ENCODE measurements at places on chromosomes 1 and 21.

GRCh38 chr1:224450561-224451350 is 16.2 kb upstream of the WDR26 start:
- no peak for DNase-seq

DNA sequence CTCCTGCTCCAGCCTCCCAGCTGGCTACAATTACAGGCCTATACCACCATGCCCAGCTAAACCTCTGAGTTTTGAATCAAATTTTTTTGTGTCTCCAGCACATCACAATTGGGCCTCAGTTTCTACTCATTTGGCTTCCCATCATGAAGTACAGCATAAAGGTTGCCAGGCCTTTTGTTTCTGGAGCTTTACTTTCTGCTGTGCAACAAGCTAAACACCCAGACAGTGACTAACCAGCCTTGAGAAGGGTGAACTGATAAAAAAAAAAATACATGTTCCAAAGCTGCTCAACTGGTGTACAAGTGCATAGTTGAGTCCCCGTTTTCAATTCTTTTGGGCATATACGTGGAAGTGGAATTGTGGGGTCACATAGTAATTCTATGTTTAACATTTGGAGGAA is 25.1 kb downstream of the TIAM1 start:
- no peak for DNase-seq

- DNase-seq, result no peak
Measured at GRCh38 chr1:113922957-113923356, 6.2 kb upstream of the HIPK1 start.

GRCh38 chr1:156486421-156487344 is 13.9 kb downstream of the MEF2D start:
- no peak for DNase-seq

DNA sequence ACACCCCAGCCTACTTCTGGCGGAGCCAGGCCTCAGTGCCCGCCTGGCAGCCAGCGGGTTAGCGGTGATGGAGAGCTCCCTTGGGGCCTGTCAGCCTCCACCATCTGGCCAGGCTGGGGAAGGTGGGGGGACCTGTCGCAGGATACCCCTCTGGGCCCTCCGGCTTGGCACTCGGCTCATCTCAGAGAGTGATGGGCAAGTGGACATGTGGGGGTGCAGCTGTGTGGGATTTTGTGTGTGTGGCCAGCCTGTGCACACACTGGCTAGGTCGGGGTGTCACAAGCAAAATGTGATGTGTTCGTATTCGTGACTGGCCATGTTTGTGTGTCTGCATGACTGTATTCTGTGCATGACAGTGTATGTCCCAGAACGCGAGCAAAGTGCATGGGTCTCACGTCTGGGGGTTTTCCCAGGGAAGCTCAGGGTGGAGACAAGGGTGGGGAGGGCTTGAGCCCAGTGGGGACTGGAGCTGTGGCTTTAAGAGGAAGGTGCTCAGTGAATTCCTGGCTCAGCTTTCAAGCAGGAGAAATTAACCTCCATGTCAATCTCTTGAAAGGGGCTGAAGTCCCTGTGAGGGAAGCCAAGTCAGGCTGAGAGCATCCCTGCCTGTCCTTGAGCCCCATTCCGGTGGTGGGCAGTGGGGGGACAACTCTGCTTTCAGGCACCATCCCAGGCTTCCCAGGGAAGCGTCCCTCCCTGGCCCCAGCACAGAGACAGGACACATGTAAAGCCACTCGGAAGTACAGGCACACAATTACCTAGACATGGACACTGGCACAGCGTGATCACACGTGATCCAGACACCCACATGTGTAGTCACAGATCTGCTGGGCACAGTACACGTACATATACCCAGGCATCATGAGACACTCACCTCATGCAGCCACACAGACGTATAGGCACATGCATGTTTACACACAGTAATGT is 21.1 kb upstream of the ADGRB2 start:
- no peak for DNase-seq

DNA sequence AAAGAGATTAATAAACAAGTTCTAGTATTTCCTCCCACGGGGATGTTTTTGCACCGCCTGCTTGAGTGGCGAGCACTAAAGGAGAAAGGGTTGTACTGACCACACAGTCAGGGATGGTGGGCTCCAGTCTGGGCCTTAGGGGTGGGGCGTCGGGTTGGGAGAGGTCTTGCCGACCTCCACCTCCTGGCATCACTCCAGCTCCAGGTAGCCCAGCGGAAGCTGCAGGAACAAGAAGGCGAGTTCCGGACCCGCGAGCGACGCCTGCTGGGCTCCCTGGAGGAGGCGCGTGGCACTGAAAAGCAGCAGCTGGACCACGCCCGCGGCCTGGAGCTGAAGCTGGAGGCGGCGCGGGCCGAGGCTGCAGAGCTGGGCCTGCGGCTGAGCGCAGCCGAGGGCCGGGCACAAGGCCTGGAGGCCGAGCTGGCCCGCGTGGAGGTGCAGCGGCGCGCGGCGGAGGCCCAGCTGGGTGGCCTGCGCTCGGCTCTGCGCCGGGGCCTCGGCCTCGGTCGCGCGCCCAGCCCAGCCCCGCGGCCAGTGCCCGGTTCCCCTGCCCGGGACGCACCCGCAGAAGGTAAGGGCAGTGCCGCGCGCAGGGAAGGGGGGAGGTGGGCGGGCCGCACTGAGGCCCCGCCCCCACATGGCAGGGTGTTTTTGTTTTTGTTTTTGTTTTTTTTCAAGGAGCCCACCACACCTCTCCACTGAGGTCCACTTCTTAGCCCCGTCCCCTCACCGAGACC is 19.7 kb downstream of the MFAP2 start:
- peak; percentile 61 for DNase-seq

DNA sequence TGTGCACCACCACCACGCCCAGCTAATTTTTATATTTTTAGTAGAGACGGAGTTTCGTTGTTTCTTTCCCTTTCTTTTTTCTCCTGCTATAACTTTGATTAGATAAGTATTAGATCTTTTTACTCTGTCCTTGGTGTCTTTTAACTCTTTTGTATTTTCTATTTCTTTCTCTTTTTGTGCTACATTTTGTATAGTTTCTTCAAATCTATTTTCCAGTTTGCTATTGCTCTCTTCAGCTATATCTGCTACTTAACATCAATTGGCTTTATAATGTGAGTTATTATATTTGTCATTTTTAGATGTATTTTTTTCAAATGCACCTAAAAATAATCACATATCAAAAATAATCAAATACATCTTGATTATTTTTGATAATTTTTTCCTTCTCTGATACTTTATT is 16.0 kb upstream of the ERRFI1 start:
- no peak for DNase-seq

GRCh38 chr1:154411525-154411924 is 6.4 kb downstream of the IL6R start:
- DNase-seq, result peak; percentile 27

DNA sequence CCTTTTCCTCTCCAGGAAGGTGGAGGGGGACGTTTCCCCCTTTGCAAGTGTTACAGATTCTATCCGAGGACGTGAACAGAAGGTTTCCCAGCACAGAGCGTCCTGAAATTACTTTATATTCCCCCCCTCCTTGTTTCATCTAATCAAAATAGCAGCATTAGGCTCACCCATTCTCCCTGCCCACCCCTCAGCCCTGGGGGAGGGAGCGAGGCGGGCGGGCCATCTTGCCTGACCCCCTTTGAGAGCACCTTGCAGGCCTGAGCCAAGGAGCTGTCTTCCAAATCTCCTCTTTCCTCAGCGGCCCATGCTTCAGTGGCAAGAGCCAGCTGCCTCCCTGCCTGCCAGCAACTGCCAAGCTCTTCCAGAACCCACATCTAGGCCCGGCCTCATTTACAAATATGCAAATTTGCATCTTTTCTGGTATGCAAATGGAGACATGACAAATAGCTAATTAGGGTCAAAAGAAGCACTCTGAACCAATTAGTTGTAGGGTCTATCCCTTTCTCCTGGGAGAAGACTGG is 69.1 kb upstream of the POU3F1 start:
- DNase-seq, result no peak

GRCh38 chr1:110874324-110875215 is 1.6 kb downstream of the CD53 start:
- peak; percentile 81 for DNase-seq

DNA sequence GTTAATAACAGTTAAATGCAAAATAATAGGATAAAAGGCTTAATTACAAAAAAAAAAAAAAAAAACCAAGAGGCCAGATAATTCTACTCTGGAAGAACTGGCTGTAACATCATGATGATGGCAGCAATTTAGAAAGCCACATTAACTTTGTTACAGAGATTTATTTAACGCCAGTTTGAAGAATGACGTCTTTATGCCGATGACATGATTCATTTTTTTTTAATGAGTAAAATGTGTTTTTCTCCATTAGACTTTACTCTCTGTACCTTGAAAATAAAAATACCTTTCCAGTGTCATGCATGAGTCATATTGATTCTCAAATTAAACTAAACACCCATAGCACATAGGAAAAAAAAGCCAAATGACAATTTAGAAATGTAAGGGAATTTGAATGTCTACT is 226.1 kb downstream of the RGS7 start:
- DNase-seq, result no peak

DNA sequence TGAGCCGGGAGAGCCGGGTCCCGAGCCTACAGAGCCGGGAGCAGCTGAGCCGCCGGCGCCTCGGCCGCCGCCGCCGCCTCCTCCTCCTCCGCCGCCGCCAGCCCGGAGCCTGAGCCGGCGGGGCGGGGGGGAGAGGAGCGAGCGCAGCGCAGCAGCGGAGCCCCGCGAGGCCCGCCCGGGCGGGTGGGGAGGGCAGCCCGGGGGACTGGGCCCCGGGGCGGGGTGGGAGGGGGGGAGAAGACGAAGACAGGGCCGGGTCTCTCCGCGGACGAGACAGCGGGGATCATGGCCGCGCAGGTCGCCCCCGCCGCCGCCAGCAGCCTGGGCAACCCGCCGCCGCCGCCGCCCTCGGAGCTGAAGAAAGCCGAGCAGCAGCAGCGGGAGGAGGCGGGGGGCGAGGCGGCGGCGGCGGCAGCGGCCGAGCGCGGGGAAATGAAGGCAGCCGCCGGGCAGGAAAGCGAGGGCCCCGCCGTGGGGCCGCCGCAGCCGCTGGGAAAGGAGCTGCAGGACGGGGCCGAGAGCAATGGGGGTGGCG is 371 bp downstream of the ARID1A start:
- no peak for DNase-seq

DNA sequence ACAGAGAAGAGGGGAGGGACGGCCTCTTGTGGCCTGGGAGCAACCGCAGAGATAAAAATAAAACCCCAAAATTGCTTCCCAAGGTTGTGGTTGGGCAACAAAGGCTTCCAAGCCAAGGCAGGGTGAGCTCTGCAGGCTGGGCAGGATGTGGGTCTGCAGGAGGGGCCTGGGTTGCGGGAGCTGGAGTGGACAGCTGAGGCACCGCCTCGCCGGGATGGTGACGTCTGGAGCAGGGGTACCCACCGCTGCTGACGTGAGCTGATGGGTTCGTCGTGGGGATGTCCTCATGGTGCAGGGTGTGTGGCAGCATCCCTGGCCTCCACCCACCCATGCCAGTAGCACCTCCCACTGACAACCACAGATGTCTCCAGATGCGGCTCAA is 3.7 kb downstream of the AURKAIP1 start:
- DNase-seq, result peak; percentile 96

- peak; percentile 51 for DNase-seq
Measured at GRCh38 chr1:150846473-150847146, 29.8 kb downstream of the ARNT start.

DNA sequence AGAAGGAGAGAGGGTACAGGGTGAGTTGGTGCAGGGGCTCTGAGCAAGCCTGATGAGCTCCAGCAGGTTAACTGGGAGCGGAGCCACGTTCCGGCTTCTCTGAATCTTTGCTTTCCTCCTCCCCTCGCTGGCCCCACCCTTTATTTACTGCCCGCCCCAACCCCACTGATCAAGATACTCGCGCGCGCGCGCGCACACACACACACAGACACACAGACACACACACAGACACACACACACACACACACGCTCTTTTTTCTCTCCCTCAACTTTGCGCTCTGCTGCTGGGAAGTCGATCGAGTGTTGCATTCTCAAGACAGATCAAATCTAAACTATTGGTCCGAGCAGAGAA is at the start of gene GRIK1:
Gene GRIK1 (minus strand): TSS at position 73 of the 352 bp plus-strand sequence.
- DNase-seq, result no peak

DNA sequence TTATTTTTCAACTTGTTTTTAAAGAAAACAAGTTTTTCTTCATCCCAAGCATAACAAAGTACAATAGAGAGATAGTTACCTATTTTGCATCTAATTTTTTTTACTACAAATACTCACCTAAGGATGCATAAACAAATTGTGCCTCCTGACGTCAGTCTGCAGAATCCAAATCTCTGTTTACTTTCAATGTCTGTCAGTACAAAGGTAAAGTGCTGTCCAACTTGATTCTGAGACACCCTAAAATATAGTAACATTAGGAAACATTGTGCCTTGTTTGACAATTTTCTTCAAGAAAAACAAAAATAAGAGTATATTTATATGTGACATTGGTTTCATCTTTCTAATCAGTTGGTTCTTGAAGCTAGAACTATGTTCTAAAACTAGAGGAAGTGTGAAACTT is 103.4 kb downstream of the DENND1B start:
- DNase-seq, result no peak

- DNase-seq, result no peak
Measured at GRCh38 chr1:243938208-243938607, 88.2 kb upstream of the AKT3 start.

DNA sequence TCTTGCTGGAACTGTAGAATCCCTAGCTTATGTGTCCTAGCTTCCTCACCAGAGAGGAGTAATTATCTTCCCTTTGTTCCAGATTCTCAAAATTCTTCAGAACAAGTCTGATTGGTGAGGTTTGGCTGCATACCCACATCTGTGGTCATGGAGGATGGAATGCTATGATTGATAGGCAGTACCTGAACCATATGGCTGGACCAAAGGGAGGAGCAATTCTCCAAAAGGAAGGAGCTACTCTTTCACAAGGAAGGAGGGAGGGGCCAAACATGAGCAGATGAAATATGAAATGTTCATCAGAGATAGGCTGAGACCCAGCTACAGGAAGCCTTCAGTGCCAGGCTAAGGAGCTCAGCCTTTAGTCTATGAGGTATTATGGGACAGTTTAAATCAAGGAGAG is 5.0 kb upstream of the RNF19B start:
- DNase-seq, result no peak

DNA sequence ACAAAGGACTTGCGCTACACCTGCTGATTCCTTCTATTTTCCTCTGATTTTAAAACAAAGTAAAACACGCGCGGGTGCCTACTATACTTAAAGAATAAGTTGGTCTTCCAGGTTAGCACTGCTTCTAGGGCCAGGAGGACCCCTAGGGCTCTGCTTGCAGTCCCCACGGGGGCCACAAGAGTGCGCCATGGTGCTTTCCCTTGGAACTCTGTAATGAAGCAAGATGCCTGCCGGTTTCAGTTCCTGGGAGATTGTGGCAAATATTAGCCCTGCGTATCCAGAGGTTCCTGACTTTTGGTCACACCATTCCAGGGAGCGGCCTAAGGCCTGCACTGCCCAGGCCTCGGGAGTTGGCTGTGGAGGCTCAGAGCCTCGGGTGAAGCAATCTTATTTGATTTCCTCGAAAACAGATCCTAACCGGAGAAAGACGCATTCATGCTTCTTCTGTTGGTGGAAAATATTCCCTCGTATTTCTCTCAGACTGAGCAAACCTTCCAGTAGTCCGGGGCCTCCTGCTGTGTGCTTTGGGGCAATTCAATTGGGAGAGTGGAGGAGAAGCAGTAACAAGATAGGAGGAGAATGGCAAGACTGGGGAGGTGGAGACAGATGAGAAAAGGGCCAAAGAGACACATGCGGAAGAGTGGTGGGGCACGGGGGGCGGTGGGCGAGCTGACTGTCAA is 25.3 kb downstream of the ADAM30 start:
- DNase-seq, result peak; percentile 74

All from MV-4-11 (cell line).